Activated CD4-positive, alpha-beta T cell treated with anti-CD3 and anti-CD28 coated beads for 4 hours (primary cell): ENCODE measurements at places on chromosomes 4 and X.
A peak's percentile ranks its signal among the peaks of the same experiment; 100 is the strongest.

DNA sequence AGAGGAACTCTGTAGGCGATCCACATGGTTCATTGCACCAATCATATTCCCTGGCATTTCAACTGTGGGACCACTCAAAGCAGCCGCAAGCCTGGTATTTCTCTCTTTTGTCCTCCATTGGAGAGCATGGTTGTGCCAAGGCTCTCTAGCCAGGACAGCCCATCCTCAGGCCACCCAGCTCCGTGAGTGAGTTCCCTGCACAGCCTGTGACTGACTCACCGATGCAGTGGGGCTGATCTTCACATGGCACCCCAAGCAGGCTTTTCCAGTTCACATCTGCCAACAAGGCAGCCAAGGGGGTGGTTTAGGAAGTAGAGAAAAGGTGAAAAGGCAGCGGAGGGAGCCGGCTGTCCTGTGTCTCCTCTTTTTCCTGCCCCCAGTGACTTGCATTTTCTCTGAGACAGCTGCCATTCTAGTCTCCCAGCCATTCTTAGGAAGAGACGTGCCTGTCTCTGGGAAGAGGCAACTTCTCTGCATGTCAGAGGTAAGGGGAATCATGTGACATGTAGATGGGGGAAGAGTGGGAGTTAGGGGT, 69.2 kb downstream of the MID1IP1 start:
- DNase-seq = no peak

GRCh38 chrX:149825424-149825823, 43.7 kb downstream of the MAGEA9 start:
- peak; percentile 30 for DNase-seq

GRCh38 chrX:71992711-71993110, 82.1 kb downstream of the NHSL2 start:
- DNase-seq = no peak

DNA sequence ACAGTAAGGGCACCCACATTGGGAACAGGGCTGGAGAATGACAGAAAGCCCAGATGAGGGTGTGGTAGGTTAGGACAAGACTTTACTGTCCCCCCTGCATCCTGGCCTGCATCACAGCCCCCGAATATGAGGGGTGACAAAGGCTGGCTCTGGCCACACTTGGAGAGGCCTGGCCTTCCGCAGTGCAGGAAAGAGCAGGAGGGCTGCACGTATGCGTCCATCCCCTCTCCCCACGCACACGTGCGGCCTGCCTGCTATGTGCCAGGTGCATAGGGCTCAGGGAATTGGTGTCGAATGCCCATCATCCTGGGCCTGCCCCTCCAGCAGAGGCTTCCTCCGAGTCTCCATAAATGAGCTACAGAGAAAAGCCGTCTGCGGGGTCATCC, 80.5 kb downstream of the ABLIM2 start:
- DNase-seq = no peak

DNA sequence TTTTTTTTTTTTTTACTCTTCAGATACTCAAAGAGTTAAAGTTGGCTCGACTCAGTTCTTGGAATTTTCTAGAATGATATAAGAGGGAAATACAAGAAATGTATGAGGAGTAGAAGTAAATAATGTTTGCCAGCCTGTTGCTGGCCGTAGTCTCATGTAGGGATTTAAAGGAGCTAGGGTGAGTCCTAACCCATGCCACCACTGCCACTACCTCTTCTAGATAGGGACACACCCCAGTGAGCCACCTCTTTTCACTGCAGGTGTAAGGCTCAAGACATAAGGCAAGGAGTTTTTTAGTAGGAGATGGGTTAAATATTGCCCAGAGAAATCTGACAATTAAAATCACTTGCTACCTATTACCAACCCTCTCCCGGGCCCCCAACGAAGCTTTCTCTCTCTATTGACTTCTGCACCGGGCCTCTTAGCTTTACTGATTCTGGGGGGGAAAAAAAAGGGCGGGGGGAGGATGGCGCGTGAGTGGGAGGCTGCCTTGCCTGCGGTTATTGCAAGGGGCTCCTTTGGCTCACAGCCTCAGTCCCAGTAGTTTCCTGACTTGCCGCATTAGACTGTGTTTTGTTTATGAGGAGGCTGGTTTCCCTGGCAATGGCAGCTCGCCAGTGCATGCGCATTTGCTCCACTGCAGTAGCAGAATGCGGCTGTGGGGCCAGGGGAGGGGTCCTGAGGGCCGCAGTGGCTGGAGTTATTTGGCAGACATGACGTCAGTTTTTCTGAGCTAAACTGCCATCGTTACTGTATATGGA, 3.0 kb downstream of the LINC00632 start:
- DNase-seq = no peak

GRCh38 chrX:106894392-106894909, 8.7 kb downstream of the RIPPLY1 start:
- peak; percentile 49 for DNase-seq

DNA sequence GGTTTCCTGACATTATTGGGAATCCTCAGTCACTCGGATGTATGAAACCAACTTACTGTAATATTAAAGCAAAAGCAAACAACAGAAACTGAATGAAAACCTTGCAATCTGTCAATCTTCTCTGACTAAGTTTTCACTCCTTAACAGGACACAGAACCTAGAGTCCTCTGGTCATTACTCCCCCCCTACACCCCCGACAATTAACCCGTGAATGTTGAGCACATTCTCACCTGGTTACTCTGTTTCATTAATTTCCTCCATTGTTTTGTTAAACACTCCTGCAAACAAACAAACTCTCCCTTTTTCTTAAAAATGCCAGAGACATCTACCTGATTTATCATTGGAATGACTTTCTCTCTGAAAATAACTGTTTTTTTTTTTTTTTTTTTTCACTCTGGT, 469.0 kb upstream of the PRKX start:
- no peak for DNase-seq

DNA sequence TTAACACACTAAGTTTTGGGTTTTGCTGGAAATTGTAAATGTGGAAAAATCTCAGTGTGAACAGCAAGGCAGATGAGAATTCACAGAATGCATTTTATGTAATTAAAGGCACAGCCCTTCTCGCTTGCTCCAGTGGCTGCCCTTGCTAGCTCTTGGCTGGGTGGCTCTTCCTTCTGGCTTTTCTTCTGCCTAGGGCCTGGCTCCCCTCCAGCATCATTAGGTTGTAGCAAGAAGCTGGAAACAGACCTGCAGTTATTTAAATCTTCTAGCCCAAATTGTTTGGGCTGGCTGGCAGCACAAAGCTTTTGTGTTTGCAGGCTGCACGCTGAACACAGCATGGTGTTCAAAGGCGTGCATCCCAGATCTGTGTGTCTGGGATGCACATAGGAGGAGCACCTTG, 56.5 kb downstream of the LIMCH1 start:
- no peak for DNase-seq

GRCh38 chr4:86432559-86433134, 72.8 kb upstream of the MAPK10 start:
- no peak for DNase-seq

GRCh38 chr4:163384434-163384833, 40.7 kb downstream of the NPY5R start:
- no peak for DNase-seq

DNA sequence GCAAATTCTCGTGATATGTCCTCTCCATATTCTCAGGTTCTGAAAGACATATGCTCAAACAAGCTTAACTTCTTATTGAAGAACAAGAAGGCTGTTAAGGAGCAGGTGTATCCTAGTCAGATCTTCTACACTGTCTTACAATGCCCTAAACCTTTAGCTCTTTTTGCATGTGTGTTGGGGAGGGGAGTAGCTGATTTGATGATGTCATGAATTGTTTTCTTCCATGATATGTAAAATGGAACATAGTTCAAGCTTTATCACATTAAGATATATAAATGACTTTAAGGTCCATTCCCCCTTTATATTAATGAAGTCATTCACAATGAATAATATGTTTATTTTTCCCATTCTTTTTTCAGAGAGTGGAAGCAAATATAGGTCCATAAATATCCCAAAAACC, 332.5 kb upstream of the FAM241A start:
- DNase-seq = no peak

DNA sequence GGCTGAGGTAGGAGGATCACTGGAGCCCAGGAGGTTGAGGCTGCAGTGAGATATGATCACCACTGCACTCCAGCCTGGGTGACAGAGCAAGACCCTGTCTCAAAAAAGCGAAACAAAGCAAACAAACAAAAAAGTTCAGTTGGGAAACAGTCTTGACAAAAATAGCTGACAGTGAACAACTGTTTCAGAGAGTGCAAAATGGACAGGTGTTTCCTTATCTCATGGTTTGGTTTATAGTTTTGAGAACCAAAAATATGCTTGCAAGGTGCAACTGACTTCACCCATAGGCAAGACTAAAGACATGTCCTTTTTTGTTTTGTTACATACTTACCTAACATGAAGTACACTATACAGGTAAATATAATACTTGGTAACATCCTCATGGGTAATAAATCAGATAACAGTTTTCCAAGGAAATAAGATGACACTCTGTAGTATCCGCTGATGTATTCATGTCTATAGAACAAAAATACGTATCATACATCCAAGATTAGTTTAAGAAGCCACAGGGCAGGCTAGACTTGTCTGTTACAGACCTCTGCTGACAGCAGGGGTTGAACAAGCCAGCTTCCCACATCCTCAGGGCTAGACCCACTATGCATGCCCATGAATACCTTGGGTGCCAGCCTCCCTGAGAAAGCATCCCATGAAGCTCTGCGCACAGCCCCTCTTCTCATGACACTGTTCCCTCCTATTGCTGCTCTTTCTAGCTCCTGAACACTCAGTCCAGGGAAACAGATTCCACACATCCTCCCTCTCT, 59.3 kb downstream of the ABCG2 start:
- DNase-seq = no peak
